ENCODE measurements at places on chromosomes 12 and 14.

- no peak for DNase-seq
Observed at GRCh38 chr14:61474701-61475100, 153.3 kb downstream of the PRKCH start.

DNA sequence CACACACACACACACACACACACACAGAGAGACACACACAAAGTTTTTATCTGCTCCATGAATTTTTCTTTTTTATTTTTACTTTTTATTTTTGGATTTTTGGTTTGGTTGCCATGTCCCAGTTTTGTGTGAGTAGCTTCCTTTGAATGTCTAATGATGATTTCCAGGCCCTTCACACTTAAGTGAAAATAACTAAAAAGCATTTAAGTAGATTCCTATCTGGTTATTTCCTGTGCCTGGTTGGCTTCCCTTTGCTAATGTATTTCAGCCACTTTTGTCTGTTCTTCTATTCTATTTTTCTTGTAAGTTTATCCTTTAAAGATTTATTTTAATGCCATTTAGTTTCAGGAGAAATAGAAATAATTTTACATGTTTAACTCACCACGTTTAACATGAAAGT lies 755.4 kb downstream of the SLC6A15 start:
- no peak for DNase-seq

- no peak for DNase-seq
Observed at GRCh38 chr12:93572712-93573551, 457 bp downstream of the SOCS2 start.

GRCh38 chr14:62661818-62662217 lies 383.4 kb downstream of the KCNH5 start:
- DNase-seq = no peak

DNA sequence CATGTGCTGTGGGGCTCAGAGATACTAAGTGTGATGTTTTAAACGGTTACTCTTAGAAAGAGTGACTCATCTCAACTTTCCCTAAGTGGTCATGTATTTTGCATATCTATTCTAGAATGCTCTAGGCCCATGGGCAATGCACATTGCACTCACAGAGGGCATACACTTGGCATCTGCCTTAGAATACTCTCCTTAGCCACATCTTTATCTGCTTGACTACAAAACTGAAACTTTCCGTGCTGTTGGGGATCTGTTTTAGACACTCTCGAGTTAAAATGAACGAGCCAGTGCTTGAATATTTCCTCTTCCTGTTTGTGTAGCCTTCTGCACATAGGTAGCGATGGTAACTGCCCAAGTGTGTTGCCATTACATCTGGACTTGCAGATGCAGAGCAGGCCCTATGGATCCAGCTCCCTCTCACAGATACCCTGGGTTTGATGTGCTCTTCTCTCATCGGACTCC lies 180.5 kb downstream of the CAND1 start:
- no peak for DNase-seq

DNA sequence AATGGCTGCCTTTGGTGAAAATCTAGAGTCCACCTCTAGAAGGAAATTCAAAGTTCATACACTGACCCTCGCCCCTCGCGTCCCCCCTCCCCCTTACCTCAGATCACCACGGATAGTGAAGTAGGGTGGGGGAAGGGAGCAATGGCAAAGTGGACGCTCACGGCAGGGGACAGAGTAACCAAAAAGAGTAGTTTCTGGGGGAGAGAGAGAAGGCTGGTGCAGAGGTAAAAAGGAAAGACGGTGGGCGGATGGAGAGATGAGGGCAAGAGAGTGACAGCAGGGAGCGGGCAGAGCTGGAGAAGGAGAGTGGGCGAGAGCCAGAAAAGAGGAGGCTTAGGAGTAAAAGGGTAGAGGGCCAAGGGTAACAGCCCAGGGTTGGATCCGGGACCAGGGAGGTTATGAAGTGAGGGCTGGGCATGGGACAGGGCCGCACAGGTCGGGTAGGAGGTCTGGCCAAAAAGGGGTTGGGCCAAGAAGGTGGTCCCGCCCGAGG lies 423 bp downstream of the ALDH6A1 start:
- no peak for DNase-seq

DNA sequence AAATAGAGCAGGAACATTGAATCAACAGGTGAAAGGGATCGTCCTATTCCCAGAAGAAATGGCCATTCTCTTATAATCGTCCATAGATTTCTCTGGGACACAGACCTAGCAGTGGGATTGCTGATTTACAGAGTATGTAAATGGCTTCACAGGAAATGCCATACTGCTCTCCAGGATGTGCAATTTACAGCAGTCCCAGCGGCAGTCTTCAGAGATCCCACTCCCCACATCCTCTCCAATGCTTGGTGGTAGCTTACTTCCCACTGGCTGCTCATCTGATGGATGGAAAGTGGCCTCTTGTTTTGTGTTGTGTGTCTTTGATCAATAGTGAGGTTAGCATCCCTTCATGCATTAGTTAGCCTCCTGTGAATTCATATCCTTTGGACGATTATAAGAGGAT lies 58.1 kb upstream of the PRMT8 start:
- DNase-seq = no peak

DNA sequence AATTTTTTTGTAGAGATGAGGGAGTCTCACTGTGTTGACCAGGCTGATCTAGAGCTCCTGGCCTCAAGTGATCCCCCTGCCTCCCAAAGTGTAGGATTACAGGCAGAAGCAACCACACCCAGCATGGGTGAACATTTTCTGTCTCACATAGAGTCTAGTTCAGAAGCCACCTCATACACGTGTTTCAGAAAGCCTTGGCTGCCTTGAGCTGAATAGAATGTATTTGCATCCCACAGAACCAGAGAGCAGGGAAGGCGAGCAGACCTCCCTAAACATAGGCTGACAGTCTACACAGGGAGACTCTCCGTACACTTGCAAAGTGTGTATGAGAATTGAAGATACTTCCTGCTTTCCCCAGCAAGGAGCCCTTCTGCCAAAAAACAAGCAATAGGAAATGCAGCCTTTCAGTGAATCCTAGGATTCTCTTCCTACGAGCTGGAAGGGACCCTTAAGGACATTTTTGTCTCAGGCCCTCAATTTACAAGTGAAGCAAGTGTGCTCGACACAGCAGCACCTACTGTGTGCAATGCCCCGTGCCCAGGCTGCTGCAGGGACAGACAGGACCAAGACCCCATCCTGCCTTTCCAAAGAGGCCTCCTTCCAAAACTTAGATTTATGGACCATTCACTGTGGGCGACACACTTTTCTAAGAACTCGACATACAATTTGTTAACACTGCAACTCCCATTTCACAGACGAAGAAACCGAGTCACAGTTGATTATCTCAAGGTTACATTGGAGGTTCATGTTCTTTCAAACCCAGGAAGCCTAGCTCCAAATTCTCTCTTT lies 11.2 kb downstream of the NUAK1 start:
- DNase-seq = no peak

DNA sequence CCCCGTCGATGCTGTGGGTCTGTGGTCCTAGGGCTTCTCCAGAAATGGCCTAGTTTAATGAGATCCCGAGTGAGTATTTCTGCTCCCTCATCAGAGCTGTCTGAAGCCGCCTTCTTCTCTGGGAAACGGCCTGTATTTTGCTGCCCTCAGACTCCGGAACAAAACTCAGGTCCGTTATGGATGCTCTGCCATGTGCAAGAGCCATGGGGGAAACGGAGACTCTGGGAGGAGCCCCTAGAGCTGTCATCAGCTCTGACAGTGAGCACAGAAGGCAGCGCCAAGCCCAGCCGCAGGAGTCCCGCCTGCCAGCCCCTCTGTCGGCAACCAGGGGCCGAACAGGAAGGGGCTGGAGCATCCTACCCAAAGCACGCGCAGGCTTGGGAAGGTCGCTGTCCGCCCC lies 192.4 kb upstream of the PRMT8 start:
- no peak for DNase-seq

DNA sequence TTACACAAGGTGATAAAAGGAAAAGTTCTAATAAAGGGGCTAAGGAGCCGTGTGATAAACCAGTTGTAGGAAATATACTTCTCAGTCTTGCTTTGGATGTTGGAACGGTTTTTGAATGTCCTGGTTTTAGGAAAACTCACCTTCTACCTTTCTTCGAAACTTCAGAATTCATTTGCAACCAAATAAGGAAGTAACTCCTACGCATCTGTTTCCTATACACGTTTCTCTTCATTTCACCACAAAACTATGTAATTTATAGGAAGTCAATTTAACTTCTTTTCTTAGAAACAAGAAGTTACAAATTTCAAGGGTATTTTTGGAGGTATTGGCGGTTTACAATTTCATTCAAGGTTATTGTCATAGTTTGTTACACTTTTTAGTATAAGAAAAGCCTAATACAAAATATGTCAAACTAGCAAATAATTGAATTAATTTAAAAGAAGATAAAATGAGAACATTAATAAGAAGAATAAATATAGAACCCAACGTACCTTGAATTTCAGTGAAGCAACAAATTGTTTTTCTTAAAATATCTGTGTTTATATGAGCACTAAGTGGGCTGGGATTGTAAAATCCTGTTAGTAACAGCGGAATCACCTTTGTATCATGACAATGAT lies 33.2 kb upstream of the CD69 start:
- DNase-seq = no peak

DNA sequence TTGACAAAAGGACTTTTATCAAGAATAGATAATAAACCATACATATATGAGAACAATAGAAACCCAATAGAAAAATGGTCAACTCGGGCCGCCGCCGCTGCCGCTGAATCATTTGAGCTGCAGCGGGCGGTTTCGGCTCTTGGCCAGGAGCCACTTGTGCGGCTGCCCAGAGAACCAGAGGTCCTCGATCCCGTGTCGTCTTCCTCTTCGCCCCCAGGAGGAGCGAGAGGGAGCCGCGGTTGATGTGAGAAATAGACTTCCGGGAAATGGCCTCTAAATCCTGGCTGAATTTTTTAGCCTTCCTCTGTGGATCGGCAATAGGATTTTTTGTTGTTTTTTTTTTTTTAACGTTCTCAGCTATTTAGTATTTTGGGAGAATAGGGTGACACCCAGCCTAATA lies 44.8 kb downstream of the CPSF6 start:
- DNase-seq = peak; percentile 62

DNA sequence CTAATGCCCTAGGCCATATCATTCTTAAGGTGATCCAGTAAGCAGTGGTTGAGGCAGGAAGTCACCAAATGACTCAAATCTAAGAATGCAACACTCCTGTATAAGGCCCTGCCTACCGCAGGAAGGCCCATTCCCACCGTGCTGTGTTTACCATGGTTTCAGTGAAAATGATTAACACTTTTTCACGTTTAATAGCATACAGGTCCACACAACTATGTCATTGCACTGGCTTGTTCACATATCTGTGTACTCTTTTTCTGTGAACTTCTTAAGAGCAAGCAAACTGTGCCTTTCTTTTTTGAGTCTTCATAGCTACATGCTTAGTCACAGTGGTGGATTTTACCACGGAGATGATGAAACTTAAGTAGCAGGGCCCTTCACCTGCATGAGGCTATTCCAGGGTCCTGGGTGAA lies 214.9 kb downstream of the CNTN1 start:
- no peak for DNase-seq
